ENCODE measurements at places on chromosomes 4 and X. TPM values are rescaled to one million over a fixed set of nuclear protein-coding genes. Genes with fewer than 3 reads are reported as not detected.

Gene CLTRN
- 1.2 TPM for total RNA-seq

Gene STAP1
- not detected for total RNA-seq

Gene CFP
- total RNA-seq, result 0.99 TPM

Gene PFKFB1
- 1.1 TPM for total RNA-seq

Gene DCAF8L1
- total RNA-seq, result not detected

Gene NLGN4X
- 23.5 TPM for total RNA-seq

Gene FREM3
- total RNA-seq, result not detected

Gene GAGE12F
- total RNA-seq, result not detected

Gene VCX3A
- total RNA-seq, result 0.63 TPM

Gene BLTP1
- 66.7 TPM for total RNA-seq

Gene NSUN7
- 22.4 TPM for total RNA-seq

Gene SSX2
- not detected for total RNA-seq

Gene SHROOM3
- 62.7 TPM for total RNA-seq

Gene GJB1
- total RNA-seq, result not detected

Gene STOX2
- 104 TPM for total RNA-seq

Gene TNIP3
- 0.51 TPM for total RNA-seq

Gene ASMT
- total RNA-seq, result 0.45 TPM

Gene F11
- total RNA-seq, result not detected

Gene NPY1R
- total RNA-seq, result 0.62 TPM

Gene IL21
- total RNA-seq, result not detected

Gene TMEM31
- 0.74 TPM for total RNA-seq

Gene CTAG2
- total RNA-seq, result not detected

Gene GYG2
- total RNA-seq, result 62.8 TPM

Gene MTNR1A
- total RNA-seq, result 0.80 TPM

Gene CENPVL2
- 0.49 TPM for total RNA-seq

Gene MPP1
- total RNA-seq, result 9.2 TPM

Gene SLC10A6
- not detected for total RNA-seq

Gene SPINK2
- total RNA-seq, result not detected

Gene MCTS1
- 39.5 TPM for total RNA-seq

Gene FRMD7
- total RNA-seq, result 0.18 TPM

Gene TMPRSS11F
- total RNA-seq, result 0.86 TPM

Gene HS6ST2
- total RNA-seq, result 23.1 TPM

Gene GCNA
- 1.1 TPM for total RNA-seq

Gene SMIM43
- not detected for total RNA-seq

Gene CXCL1
- total RNA-seq, result 0.74 TPM

Gene FGFBP2
- not detected for total RNA-seq

Gene PAGE2
- not detected for total RNA-seq
